SK-N-SH treated with all-trans-retinoic acid at 6 μM for 48 hours (cell line): ENCODE measurements at places on chromosomes 7 and 10.

GRCh38 chr10:31886885-31887284 lies 41.7 kb downstream of the ARHGAP12 start:
- peak; percentile 26 for ATAC-seq

DNA sequence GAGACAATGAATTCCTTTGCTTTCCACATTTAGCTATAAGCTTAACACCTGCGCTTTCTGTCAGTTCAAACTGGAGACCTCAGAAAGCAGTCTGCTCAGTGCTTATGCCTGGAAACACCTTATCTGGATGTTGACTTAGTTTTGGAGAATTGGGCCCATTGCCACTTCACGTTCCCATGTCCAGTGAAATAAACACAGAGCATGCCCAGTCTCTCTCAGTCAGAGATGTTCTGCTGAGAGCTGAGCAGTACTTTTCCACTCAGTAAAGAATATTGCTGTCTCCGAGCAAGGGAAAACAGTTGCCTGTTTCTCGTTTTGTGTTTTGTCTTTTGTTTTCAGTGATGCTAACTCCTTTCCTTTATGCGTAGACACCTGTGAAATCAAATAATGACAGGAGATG lies 83.2 kb upstream of the PRR15 start:
- ATAC-seq: no peak; the same call in 2 of the 3 replicates

DNA sequence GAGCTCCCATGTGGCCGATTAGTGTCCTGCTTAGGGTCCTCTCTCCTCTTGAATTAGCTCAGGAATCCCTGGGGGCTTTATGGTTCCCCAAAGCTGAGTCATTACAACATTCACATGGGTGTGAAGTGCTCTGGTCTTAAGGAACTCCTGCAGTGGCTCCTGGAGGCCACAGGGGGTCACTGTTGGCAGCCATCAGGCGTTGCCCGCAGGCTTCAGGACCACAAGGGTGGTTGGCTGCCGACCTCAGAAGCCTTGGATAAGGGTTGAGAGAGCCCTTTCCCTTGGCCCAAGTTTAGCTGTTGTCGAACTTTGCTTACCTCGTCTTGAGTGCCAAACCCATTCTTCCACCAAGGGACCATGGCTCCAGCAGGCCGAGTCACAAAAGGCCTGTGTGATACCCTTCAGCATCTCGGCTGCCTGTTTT lies 61.7 kb downstream of the SH2D4B start:
- peak; percentile 55; the same call in 1 of the 3 replicates for ATAC-seq

GRCh38 chr7:2331707-2332106 lies 17.5 kb upstream of the SNX8 start:
- no peak for ATAC-seq

DNA sequence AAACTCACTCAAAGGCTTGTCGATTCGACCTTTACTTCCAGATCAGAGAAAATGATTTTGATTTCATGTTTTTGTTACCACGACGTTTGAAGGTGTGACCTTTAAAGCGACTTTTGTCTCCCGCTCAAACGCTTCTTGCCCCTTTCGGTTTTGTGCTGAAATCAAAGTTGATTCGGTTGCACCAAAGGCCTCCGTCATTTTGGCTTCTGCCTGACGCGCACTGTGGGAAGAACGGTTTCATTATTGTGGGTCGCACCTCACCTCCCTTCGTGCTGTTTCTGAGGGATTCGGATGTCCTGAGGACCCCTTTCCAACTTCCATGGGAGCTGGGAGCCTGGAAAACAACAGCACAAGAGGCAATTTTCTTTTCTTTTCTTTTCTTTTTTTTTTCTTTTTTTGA lies 176.9 kb downstream of the DNAJB6 start:
- ATAC-seq: no peak

DNA sequence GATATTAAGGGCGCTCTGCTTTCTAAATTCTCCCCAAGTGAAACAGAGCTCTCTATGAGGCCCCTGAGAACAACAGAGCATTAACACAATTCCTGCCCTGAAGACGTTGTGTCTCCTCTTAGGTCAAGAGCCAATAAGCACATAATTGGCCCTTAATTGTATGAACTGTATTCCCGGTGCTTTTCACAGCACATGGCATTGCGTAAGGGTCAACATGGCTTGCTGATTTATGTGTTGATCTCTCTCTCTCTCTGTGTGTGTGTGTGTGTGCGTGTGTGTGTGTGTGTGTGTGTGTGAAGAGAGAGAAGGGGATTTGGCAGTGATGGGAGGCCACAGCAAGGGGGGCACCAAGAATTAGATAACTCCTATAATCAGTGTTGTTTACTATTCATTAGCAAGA lies 40.5 kb downstream of the LYZL1 start:
- ATAC-seq: no peak

- no peak for ATAC-seq
Observed at GRCh38 chr7:13793926-13794325, 195.5 kb downstream of the ETV1 start.
